Stimulated activated CD4-positive, alpha-beta T cell treated with anti-CD3 and anti-CD28 coated beads, TNF-alpha, amount 100 ng/mL, for 1 hour (primary cell): ENCODE measurements at places on chromosomes 4 and X.

DNA sequence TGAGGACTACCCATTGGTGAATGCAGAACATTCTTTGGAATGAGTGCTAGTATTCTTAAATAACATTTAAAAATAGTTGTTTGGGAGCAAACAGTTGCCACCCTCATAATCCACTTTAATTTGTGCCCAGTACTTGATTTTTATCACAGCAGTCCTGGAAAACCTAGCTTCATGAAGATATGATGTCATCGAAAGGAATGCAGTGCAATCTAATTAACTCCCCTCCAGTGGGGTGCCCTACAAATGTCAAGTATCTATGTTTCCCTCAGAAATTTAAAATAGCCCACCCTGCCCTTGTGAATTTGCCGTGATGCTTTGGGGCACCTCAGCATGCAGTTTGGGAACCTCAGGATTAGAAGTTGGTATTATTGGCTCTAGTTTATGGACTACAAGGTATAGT, 5.4 kb downstream of the RAB9A start:
- no peak for DNase-seq

DNA sequence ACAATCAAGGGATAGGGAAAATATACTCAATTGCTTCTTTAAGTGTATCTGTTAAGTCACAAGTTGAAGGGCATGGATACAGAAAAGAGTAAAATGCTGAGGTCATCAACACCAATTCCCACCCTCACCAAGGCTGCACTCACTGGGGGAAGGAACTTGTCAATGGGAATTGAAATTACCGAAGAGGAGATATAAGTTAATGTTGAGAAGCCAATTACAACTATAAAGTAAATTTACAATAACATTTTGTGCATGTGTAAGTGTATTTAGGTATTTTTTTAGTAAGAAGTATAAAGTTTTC, 255.1 kb upstream of the KCNIP4 start:
- no peak for DNase-seq

DNA sequence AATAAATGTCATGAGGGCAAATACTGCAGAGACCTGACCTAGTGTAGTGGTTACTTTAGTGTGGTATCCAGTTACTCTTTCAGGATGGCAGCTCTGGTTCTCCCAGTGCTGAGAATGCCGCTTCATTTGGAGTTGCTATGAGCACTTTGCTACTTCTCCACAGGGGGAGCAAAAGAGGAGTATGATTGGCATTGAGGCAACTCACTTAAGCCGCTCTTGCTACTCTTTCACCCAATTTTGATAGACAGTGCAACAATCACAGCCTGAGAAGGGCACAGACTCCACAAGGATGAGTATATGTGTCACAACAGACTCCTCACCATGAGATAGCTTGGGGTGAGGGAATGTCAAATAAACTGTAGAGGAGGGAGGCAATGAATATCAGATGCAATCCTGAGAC, 81.2 kb downstream of the NPY1R start:
- no peak for DNase-seq

GRCh38 chr4:13706716-13707115, 79.2 kb upstream of the BOD1L1 start:
- DNase-seq, result no peak

GRCh38 chr4:960140-960635, 13.2 kb downstream of the DGKQ start:
- no peak for DNase-seq

- no peak for DNase-seq
Observed at GRCh38 chrX:118530219-118530911, 34.8 kb downstream of the DOCK11 start.

DNA sequence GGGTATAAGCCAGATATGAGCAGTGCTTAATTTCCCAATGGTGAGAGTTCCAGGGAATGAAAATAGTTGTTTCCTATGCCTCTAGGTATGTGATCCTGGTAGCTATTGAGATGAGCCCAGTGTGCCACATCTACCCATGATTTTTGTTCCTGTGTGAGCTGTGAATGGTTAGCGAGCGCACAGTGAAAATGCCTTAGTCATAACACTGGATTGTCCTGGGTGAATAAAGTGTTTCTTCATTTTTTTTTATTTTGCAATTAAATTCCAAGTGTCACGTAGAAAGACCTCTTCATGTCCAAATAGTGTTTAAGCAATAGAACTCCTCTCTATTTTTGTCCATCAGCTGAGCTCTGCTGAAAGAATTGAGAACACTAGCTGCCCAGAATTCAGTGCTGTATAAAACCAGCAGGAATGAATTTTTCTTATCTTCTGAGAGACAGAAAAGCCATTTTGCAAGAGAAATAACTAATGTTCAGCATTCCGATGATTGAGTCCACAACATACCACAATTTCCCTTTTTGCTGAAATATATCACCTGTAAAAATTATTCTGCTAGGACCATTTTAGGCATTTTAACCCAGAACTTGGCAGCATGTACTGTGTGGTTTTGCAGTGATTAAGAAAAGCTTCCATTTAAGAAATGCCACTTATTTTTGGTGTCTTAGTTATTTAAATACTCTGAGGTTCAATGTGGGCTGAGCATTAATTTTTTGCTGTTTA, 5.6 kb downstream of the MAOA start:
- no peak for DNase-seq

GRCh38 chrX:10206317-10206716, 49.5 kb downstream of the CLCN4 start:
- DNase-seq, result no peak

GRCh38 chr4:115090483-115091075, 22.8 kb downstream of the NDST4 start:
- DNase-seq, result no peak

DNA sequence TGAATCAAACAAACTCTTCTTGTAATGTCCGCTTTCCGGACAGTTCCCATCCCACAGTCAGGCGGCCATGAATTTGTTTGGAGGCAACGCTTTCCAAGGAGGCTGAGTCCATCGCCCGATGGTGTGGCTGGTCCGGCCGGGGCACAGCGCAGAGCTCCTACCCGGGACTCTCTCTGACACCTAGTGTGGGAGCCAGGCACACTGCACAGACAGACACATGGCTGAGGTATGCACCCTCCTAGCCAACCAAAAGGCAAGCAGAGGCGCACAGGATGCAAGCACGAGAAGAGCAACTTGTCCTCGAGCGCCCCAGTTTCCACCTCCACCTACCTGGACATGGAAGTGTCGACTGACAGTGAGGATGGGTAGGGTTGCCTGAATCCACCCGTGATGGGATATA, 87.5 kb downstream of the LEF1 start:
- no peak for DNase-seq

GRCh38 chr4:30903502-30904214, 183.5 kb downstream of the PCDH7 start:
- DNase-seq, result no peak

DNA sequence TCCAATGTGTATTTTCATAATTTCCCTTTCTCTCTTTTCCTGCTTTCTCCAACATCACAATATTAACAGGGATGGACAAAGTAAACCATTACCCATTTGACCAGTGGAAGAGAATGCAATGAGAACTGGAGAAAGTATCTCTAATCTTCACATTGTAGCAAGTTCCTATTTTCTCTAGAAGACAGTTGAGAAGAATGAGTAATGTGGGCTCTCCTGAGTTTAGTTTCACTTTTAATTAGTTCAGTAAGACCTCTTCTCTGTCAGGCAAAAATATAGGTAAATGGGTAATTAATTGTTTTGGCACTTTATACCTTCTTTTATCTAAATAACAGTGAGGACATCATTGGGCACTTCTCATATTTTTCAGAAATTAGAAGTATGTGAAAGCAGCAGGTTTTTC, 602.0 kb downstream of the GLUD2 start:
- DNase-seq, result no peak

DNA sequence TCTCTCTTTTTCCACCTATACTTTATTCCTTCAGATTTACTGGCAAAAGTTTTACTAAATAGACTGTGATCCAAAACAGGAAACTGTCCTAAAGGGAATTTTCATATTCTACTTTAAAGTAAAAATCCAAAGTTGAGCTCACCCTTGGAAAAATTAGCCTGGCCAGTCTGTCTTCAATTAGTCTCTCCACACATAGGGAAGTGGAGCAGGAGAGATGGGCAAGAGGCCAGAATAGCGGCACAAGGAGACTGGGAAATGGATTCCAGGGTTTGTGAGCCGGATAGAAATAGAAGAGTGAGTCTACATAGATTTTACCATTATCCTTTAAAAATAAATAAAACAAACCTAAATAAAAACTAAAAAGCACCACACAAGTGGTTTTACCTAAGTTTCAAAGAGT, 16.2 kb upstream of the FRMD7 start:
- no peak for DNase-seq

GRCh38 chr4:185693548-185694215, 118.3 kb downstream of the SORBS2 start:
- DNase-seq, result no peak

- DNase-seq, result no peak
Observed at GRCh38 chr4:15414551-15415091, 13.2 kb upstream of the C1QTNF7 start.

DNA sequence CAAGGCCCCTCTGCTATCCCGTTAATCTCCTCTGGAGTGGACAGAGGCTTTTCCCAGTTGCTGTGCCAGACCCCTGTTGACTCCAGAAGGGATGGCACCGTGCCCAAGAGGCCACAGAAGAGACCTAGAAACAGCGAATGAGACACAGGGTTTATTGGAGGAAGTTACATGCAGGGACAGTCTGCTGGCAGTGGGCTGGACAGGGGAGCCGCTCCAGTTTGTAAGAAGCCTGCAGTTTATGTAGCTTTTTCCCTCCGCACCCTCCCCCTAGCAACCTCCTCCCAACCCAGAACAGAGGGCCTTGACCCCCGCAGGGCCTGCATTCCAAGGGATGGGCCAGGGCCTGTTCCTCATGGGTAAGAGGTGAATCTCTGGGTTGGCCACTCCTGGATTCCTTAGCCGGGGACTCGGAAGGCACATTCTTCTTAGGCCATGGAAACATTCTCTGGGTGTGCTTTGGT, 216.8 kb upstream of the PSAPL1 start:
- DNase-seq, result no peak

- DNase-seq, result no peak
Observed at GRCh38 chr4:40421839-40422708, 86.9 kb downstream of the CHRNA9 start.

- no peak for DNase-seq
Observed at GRCh38 chr4:6999172-7000086, 43.7 kb upstream of the TADA2B start.

DNA sequence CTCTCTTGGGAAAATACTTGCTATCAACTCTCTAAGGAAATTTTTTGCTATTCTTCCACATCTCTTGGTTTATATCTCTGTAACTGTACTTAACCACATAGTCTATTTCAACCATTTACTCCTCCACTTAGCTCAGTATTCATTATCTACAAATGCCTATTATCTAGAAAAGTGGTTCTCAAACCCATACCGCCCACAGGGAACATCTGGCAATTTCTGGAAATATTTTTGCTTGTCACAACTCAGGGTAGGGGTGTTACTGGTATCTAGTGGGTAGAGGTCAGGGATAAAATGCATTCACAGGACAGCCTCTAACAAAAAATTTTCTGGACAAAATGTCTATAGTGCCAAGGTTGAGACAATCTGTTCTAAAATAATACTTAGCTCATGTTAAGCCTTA, 14.4 kb downstream of the ATRX start:
- no peak for DNase-seq

- no peak for DNase-seq
Observed at GRCh38 chr4:104488151-104488550, 6.5 kb downstream of the CXXC4 start.

DNA sequence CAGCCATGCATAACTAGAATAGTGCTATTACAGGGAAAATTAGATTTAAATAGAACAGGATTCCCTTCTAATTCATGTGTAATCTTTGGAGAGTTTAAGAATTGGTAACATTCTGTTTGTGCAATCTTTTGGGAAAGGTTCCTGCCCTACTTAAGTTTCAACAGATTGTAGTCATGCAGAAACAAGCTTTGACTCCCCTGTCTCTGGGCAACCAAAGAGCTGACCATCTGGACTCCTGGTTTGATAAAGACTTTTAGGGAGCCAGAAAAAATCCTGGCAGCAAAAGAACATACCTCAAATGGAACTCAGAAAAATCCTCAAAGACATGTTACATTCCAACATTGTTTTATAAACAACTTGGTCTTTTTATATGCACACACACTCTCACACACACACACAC, 191.1 kb upstream of the NEIL3 start:
- DNase-seq, result no peak

GRCh38 chr4:95232358-95233156, 316.2 kb downstream of the UNC5C start:
- DNase-seq, result no peak

GRCh38 chr4:170242471-170242870, 152.7 kb upstream of the AADAT start:
- no peak for DNase-seq

DNA sequence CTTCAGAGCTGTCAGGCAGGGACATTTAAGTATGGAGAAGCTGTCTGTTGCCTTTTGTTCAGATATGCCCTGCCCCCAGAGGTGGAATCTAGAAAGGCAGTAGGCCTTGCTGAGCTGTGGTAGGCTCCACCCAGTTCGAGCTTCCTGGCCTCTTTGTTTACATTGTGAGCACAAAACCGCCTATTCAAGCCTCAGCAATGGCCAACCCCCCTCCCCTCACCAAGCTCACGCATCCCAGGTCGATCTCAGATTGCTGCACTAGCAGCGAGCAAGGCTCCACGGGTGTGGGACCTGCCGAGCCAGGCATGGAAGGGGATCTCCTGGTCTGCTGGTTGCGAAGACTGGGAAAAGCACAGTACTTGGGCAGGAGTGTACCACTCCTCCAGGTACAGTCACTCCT, 59.3 kb downstream of the ZNF674 start:
- no peak for DNase-seq

DNA sequence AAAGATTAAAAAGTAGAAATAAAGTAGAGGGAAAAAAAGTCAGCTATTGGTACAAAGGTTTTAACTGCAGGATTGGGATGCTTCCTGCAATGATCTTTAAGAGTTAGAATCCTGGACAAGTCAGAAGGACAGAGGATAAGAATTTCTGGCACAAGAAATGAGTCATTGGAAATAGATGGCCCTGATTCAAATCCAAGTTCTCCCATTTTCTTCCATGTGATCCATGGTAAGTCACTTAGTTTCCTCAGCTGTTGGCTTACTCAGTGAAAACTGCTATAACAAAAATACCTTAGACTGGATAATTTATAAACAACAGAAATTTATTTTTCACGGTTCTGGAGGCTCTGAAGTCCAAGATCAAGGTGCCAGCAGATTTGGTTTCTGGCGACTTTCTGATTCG, 13.3 kb upstream of the TBC1D19 start:
- DNase-seq, result no peak

DNA sequence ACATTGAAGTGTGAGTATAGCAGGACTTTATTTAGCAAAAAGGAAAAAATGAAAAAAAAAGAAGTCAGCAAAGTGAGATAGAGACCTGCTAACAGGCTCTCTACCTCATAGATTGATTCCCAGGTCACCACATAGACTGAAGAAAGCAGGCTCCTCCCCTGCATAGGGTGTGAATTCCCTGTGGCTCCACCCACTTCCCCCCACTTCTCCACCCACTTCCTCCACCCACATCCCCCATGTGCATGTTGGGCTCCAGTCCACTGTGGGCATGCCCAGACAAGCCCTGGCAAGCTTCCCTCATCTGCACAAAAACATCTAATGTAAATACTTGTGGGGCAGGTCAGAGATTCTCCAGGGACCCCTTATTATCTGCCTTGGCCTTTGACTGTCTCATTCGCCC, 97.8 kb downstream of the TMEM47 start:
- DNase-seq, result no peak
